ENCODE measurements at places on chromosomes 2 and 18.

- no peak for DNase-seq
Measured at GRCh38 chr18:28714498-28714897, 537.6 kb upstream of the CDH2 start.

GRCh38 chr2:45943219-45944044 is 292.0 kb downstream of the PRKCE start:
- DNase-seq: no peak

DNA sequence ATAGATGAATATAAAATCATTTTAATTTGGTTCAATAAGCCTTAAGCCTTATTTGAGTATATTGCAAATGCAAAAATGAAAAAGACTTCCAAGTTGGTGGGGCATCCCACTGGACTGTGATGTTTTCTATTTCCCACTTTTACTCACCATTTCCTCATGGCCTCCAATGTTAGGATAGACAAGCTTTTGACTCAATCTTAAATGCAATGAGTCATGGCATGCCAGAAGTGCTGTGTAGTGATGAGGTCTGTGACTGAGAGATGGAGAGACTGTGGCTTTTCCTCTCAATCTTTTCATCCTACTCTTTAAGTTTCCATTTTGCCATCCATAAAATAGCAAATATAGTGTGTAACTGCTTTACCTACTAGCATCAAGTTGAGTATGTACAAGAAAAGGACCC is 1401.2 kb upstream of the CELF4 start:
- no peak for DNase-seq

DNA sequence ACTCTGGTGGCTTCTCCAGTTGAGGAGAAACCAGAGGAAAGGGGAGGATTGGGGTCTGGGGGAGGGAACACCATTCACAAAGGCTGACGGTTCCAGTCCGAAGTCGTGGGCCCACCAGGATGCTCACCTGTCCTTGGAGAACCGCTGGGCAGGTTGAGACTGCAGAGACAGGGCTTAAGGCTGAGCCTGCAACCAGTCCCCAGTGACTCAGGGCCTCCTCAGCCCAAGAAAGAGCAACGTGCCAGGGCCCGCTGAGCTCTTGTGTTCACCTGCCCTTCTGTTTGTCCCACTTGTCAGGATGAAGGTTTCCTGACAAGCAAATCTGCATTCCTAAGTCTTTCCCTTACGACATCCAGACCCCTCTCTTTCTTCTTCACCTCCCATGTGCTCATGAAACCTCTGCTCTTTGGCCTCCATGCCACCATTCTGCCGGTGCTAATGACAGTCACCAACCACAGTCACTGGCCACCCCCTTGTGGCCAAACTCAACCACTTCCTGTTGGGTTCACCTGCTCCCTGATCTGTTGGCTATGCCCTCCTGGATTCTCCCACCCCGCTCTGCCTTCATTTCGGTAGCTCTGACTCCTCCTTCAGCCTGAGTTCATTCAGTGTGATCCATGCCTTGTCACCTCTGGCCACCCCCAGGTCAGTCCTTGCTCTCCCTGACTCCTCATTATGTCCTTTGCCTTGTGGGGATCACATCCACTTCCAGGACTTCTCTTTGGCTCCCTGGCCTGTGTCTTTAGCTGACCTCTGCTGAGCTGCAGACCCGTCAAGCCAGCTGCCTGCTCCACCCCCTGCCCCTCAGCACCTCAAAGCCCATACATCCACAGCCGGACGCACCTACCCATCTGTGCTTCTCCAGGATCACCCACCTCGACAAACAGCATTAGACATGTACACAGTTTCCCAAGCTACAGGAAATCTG is 17.6 kb downstream of the EMX1 start:
- DNase-seq: no peak

- DNase-seq: no peak
Measured at GRCh38 chr2:112588611-112589045, 4.2 kb downstream of the CHCHD5 start.

DNA sequence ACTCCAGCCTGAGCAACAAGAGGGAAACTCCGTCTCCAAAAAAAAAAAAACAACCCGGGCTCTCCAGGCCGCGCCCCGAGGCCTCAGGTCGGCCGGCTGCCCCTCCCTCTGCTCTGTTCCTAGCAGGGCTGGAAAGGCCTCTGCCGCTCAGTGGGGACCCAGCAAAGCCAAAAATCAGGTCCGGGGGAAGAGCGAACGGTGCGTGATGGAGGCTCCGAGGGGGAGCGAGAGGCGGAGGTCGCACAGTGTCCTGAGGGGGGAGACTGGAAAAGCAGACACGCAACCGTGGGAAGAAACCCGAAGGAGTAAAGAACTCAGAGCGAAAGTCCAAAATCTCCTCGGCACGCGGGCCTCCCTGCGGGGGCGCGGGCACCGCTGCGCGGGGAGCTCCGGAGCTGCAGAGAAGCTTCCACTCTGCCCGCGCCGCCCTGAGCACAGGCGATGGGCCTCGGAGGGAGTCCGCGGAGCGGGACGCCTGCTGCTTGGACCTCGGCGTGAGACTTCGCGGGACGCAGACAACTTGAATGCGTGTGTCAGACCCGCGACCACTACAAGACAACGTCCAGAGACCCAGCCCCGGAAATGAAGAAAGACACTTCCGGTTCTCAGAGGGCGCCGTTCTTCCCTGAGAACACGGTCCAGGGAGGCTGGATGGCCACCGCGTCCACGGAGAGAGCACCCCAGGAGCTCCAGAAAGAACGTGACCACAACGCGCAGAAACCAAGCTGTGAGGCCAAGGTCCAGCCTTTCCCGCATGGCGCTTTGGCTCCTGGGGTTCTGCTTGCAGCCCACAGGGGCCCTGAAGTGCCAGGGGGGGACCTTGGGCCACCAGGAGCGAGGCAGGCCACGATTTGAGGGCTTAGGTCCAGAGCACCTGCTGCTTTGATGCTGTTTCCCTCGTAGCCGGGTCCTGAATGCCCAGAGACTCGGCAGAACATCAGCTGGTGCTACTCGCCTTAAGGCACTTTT is 219.8 kb downstream of the DPP10 start:
- DNase-seq: no peak

DNA sequence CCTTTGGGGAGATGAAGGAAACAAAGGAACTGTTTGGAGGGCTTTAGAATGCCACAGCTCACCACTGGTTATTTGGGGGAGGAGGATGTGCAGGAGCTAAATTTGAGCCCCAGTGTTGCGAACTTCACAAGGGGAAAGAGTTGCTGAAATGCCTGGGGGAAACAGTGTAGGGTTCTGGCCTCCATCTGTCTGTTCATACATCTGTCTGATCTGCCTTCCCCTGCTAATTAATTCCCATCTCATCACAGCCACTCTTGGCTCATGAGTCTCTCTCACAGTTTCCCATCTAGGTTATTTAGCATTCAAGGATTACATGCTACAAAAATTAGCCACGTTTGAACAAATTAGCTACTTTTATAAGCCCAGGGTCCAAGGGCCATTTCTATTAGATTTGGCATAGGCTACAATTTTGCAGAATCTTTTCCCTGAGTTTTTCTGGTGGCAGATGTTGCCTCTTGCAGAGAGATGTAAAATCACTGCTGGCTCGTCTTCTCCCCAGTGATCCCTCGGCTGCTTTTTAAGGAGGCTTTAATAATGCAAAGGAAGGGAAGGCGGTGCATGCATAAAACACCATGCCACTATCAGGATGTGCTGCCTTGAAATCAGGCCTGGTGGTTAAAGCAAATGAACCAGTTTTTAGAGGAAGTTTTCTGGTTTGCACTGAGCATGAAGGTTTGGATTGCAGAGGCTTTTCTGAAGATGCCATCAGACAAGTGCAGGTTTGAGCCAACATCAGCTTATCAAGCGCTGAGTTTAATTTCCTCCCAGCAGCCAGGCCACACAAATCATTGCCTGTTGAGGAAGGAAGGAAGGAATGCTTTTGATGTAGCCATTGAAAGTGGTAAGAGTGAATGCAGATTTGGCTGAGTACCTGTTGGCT is 35.0 kb downstream of the ADD2 start:
- DNase-seq: no peak

GRCh38 chr2:142880279-142880678 is 2.8 kb downstream of the KYNU start:
- DNase-seq: no peak

DNA sequence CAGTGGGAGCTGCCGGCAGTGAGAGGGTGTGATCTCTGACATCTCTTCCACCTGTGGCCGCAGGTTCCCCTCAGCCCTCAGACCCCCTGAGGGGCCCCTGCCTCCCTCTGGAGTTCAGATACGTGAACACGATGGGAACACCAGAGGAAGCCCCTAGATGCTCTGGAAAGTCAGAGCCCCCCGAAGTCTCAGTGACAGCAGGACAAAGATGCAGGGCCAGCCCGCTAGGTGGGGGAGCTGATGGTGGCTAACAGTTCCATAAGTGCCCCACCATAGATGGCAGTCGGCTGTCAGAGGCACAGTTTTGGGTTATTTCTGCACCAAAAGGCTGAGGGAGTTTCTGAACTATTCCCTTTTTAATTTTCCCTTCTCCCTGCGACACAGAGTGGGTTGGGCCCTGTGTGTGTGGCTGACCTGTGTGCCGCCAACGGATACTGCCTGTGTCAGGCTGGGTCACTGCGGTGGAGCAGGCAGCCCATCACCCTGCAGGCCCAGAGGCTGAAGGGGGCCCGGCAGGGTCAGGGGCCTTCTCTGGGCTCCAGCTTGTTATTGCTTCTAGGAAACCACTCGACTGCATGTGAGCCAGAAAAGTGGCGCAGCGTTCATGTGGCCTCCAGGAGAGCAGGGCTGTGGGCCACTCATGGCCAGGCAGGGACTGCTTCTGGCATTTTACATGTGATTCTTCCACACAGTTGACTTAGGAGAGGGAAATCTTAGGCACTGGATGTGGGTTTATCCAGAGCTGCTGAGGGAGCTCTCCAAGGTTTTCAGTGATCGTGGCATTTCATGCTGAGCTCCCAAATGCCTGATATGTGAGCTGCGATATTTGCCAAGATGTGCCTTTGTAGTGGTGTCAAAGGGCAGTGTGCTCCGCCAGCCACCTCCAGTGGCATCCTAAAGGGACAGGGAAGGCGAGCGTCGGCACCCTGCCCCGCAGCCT is 225.1 kb downstream of the SH3RF3 start:
- DNase-seq: no peak

DNA sequence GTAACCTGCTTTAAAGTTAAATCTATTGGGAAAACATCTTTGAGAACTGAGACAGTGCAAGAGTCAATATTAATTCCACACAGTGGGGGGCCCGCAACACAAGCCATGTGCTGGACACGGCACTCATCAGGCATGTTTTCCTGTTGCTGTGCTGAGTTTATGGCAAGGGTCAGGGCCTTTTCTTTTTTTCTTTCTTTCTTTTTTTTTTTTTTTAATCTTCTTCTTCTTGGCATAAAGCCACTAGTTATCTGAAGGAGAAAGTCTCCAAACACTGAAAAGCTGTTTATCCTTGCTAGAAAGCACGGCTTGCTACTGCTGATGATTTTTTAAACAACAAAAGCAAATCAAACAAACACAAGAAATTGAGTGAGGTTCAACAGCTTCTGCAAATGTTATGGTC is 252.1 kb downstream of the ZNF521 start:
- no peak for DNase-seq

GRCh38 chr18:3875376-3875775 is 425.4 kb downstream of the TGIF1 start:
- DNase-seq: no peak

GRCh38 chr2:44578471-44579093 is 216.8 kb downstream of the CAMKMT start:
- DNase-seq: no peak

DNA sequence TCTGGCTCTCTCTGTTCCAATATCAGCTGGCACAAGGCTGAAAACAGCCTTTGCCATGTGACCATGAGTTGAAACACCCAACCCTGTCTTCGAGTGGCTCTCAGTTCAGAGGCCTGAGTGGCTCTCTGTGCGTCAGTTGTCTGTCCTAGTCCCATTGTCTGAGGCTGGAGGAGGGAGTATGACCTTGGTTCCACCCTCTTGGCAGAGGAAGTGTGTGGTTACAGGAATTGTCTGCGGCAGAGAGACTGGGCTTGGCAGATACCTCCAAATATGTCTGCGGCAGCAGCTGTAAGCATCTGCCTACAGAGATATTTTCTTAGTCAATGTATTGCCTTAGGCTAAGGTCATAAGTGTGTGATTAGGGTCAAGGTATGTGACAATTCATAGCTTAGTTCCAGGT is 32.6 kb downstream of the CNGA3 start:
- DNase-seq: no peak

DNA sequence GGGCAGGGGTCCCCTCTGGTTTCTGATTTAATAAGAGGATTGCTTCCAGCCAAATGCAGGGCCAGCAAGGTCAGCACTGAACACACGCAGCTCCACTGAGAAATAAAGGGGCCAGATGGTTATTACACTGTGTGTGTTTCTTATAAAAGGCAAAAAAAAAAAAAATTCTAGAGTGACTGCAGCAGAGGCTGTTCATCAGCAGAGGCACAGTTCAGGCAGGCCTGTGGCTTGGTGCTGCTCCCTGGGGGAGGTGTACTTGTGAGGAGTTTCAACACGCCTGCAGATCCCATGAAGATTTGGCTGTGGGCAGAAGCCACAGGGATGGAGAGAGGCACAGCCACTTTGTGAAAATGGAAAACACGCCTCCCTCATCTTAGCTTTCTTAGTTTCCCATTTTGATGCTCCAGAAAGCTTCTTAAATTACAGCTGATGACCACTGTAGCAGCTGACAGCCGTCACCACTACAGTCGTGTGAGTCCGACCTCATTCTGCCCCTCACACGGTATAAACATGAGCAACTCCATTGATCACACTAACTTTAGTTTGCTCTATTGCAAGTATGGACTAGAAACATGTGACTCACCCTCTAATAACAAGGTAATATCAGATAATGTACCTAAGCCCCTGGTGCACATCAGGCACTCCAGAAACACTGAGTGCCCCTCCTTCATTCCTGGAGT is 726.5 kb upstream of the RAB6C start:
- DNase-seq: no peak

DNA sequence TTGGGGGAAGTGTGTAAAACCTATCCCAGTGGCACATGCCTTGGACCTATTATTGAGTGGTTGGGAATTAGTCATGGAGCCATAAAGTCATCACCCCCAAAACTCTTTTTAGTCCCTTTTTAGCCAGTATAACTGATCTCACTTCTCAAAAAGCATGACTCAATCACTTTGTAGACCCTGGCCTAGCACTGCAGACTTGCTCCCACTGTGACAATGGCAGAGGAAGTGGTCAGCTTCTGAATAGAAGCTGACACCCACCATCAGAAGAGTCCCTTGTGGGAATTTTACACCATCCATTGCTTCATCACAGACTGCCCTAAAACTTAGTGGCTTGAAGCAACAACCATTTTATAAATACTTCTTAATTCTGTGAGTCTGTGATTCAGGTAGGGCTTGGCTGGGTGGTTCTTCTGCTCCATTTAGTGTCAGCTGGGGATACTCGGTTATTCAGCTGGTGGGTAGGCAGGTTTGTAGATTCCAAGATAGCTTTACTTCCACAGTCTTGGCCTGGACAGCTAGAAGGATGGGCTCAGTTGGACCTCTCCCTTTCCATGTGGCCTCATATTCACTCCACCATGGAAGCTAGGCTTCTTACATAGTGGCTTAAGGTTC is 10.8 kb upstream of the ITGA6 start:
- no peak for DNase-seq

DNA sequence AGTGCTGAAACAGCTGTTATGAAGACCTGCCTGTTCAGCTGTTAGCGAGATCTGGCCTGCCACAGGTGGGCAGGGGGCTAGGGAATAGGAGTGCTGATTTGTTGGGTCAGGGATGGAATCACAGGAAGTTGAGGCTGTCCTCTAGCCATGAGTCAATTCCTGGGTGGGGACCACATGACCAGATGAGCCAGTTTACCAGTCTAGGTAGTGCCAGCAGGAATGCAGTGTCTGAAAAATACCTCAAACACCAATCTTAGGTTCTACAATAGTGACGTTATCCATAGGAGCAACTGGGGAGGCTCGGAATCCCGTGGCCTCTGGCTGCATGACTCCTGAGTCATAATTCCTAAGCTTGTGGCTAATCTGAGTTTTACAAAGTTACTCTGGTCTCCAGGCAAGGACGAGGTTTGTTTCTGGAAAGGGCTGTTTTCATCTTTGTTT is 44.9 kb downstream of the DYSF start:
- no peak for DNase-seq
